ENCODE measurements at places on chromosomes 2 and 18.

- no peak for DNase-seq
These were observed 37.5 kb upstream of the LAMA1 start for GRCh38 chr18:7155092-7155491.

DNA sequence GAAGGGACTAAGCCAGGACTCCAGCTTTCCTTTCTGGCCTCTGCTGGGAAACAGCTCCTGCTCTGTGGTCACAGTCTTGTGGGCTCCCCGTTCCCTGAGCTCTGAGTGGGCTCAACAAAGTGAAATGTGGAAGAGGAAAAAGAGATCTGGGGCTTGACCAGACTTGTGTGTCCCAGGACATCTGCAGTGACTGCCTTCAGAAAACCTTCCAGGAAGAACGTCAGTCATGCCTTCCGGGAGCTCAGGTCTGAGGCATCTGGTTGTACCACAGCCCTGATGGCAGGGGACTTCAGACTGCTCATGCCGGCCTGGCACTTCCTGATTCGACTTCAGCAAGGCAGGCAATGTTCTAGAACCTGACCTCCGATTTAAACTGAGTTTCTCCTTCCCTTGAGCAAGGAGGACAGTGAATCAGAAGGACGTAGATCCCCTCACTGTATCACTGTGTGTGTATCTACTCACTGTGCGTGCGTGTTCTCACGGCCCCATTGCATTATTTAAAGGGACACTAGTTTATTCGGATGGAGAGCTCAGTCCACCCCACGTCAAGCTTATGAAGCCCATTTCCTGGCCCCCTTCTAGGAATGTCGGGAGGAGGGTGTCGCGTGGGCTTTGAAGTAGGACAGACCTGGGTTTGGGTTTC is 548 bp upstream of the FBLN7 start:
- DNase-seq, result peak; percentile 25

GRCh38 chr2:48343571-48344440 is 186.1 kb upstream of the STON1 start:
- DNase-seq, result peak; percentile 2

DNA sequence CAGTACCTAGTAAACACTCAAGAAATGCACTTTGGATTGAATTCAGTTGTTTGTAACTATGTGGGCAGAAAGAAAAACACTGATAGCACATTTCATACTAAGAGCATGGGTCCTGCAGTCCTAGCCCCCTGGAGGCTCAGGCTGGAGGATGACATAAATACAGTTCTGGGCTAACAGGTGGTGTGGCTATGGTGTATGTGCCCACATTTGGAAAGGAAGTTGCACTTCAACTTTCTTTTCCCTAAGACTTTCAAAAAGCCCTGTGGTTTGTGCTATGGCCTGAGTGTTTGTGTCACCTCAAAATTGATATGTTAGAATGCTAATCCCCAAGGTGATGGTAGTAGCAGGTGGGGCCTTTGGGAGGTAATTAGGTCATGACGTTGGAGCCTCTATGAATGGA is 218.2 kb downstream of the CDCA7 start:
- no peak for DNase-seq

GRCh38 chr18:10416065-10416464 is 38.4 kb upstream of the APCDD1 start:
- no peak for DNase-seq

GRCh38 chr18:36015629-36016028 is 43.1 kb downstream of the RMP24 start:
- no peak for DNase-seq

DNA sequence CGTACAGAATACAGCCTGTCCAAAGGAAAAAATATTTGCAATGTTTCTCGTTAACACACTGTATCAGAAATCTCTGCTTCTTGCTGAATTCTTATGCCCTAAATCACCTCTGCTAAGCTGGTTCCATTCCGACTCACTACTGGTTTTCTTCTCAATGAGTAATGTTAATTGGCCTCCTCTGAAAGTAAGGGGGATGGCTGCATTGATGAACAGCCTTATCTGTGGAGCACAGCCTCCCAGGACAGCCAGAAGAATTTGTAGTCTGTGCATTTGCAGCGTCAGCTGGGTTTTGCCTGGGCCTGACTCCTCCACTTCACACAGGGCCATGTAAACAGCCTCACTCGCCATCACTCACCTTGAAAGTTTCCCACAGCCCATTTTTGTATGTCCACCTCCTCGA is 127.7 kb downstream of the RNF152 start:
- no peak for DNase-seq

DNA sequence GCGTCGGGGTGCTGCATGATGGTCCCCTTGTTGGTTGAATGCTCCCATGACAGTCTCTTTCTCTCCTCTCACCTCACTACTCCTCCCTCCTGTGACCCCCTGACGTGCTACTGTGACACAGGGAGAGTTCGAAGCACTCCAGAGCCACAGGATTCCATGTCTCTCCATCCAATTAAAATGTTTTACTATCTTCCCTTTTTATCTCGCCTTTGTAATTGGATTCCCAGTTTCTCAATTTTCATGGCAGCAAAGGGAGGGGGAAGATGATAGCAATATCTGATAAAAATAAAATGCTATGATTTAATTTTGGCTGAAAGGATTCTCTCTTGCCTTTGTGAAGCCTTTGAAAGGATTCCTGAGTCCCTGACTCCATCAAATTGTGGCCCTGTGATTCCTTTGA is 271.9 kb upstream of the SLC14A2 start:
- no peak for DNase-seq

GRCh38 chr2:159903443-159904126 is 105.6 kb upstream of the CD302 start:
- no peak for DNase-seq

GRCh38 chr2:171793691-171794678 is 100.1 kb downstream of the SLC25A12 start:
- no peak for DNase-seq

DNA sequence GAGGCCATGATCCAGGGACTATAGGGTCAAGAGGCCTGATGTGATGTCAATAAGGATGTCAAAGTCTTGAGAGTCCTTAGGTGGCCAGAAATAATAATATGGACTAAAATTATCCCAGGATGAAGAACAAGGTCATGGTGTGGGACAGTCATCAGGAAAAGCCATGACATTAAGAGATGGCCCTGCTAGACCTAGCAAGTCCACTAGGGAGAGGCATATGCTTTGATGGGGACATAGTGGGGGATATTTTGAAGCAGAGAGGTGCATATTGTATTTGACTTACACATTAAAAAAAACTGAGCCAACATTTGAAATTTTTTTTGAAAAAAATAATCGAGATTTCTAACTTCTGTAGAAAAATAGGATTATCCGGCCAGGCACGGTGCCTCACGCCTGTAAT is 53.3 kb upstream of the CXCR4 start:
- DNase-seq, result no peak

DNA sequence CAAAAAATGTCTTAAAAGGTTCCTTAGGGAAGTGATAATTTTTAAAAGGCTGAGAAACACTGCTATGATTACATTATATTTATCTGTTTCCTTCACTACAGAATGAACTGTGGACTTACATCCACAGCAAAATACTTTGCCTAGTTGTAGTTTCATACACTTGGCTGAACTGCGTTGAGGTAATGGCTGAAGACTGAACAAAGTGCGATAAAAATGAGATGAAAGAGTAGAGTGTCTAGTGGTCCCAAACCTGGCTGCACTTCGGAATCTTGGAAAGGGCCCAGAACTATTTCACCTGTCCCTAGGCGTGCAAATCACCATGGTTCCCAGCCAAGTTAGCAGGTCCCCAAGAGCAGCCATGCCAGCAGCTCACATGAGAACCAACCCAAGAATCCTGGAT is 18.2 kb upstream of the IHH start:
- DNase-seq, result no peak

GRCh38 chr2:160492401-160493226 is 993 bp downstream of the RBMS1 start:
- DNase-seq, result peak; percentile 70

DNA sequence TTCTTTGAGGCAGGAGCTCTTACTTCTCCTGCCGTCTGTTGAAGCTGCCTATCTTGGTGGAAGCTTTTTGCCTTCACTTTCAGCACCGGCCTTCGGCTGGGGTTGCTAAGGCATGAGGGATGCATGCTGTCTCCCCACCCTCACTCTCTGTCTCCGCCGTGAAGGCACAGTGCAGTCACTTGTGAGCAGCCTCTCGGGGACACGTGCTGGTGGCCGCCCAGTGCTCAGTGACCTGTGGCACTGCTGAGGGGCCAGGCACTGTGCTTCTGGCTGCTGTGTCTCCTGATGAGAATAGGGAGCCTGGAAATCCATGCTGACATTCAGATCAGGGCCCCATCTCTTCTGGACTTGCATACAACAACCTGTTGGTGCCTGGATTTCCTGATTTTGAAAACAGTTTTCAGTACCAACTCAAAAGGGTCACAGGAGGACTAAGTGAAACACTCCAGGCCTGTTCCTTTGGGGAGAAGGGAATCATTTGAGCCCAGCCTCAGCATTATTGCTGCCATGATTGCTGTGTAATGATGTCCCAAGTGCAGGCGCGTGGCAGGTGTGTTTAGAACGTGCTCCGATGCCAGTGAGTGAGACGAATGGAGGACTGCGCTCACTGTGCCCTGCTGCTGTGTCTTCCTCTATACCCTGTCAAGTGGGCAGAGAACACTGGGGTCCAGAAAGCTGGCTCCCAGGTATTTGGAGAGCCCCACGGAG is 218.1 kb downstream of the SEPTIN10 start:
- no peak for DNase-seq

DNA sequence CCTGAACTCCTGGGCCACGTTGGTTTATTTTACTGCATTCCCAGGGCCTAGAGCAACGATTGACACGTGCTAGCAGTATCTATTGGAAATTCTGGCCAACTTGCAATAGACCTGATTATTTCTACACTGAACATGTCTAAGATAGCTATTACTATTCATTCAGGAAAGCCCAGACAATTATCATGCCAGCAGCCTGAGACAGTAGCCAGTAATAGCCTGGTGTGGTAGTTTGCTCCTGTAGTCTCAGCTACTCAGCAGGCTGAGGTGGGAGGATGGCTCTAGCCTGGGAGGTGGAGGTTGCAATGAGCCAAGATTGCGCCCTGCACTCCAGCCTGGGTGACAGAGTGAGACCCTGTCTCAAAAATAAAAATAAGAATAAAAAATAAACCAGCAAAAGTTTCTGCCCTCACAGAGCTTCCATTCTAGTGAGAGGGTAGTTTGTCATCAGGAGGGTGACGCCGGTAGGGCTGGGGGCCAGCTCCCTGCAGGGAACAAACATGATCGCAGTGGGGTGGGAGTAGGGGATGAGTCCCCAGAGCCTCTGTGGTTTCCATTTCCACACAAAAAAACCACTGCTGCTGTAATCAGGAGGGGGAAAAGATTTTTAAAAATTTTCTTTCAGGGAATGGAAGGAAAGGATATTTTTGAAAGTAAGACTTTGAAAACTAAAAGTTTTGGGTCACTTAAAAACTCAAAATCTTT is 4.3 kb downstream of the CASP8 start:
- DNase-seq, result no peak

GRCh38 chr18:8114480-8114879 is 494.8 kb upstream of the RAB12 start:
- no peak for DNase-seq

GRCh38 chr18:74353169-74353775 is 37.6 kb downstream of the C18orf63 start:
- DNase-seq, result peak; percentile 78

- DNase-seq, result peak; percentile 51
These were observed 45.3 kb downstream of the EDAR start for GRCh38 chr2:108943751-108944150.

DNA sequence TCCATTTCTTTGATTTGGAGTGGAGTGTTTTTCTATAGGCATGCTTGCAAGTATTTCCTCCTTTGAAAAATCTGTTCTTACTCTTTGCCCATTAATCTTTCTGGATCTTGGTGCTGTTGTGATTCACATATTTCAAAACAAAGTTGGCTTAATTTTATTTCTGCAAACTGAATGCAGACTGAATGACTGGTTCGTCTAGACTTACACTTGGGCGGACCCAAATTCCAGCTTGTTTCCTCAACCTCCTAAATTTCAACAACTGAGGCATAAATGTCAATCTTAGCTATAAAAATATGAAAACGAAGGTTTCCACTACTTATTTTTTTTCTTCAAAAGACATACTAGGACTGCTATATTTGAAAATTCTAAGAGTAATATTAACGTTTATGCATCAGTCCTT is 59.0 kb downstream of the ANKRD44 start:
- DNase-seq, result no peak

DNA sequence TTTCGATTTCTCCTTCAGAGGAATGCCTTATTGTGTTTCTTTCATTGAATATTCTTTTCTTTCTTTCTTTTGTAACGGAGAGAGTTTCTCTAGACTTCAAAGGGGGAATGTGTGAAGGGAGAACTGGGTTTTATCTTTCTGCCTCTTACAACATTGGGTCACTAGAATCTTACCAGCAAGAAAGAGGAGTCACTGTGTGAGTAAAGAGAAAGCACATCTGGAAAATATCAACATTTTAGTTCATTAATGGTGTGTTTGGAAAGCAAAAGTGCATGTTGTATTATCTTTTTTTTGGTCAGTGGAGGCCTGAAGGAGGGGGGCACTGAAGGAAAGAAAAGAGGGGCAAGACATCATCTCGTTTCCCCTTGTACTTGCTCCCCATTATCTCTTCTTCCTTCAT is 86.6 kb upstream of the THOC1 start:
- DNase-seq, result no peak

- DNase-seq, result no peak
These were observed 299.6 kb upstream of the ZNF521 start for GRCh38 chr18:25651553-25651952.

- peak; percentile 26 for DNase-seq
These were observed 74.6 kb downstream of the SLC4A3 start for GRCh38 chr2:219701847-219702634.

DNA sequence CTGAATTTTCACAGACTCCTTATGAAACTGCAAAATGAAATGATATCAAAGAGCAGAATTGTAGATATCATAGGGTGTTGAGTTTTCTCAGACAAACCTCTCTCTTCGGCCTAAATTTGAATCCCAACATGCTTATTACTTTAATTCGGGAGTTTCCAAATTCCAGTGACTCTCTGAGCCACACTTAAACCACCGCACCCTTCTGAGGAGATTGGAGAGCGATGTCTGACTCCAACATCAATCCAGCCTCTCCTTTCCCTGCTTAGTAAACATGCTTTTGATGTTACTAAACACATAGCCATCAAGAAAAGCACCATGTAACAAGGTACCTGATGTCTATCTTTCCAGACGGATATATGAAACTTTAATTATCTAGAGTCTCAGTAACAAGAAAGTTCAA is 103.1 kb upstream of the ARHGAP28 start:
- DNase-seq, result no peak

GRCh38 chr18:51011709-51012108 is 18.3 kb upstream of the SMAD4 start:
- no peak for DNase-seq

DNA sequence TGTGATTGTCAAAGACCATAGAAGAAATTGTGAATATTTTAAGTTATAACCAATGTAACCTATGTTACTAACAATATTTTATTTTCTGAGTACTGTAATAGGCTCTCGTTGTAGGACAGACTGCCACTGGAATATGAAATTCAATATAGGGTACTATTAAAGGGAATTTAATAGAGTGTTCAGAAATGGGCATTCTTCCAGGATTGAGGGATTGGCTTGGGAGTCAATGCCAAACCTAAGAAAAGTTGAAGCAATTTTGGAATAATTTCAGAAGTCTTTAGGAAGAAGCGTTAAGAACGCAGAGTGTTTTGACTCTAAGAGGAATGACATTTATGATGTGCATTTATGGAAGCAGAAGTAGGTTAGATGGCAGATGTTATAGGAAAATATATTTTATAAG is 79.0 kb downstream of the ACVR2A start:
- DNase-seq, result no peak
